ENCODE measurements at places on chromosomes 6 and 20.

DNA sequence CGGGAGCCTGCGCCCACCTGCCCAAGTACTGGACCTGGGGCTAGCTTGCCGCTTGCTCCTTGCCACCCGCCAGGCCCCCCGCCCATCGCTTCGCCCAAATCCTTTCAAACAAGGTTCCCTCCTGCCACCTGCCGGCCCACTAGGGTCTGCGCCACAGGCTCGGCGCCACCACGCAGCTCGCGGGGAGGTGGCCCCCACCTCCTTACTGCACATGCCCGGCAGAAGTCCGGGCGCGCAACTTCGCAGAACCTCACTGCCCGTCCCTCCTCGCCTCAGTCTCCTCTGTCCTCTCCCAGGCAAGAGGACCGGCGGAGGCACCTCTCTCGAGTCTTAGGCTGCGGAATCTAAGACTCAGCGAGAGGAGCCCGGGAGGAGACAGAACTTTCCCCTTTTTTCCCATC is 11.2 kb downstream of the GNAS-AS1 start:
- DNase-seq, result peak; percentile 7

DNA sequence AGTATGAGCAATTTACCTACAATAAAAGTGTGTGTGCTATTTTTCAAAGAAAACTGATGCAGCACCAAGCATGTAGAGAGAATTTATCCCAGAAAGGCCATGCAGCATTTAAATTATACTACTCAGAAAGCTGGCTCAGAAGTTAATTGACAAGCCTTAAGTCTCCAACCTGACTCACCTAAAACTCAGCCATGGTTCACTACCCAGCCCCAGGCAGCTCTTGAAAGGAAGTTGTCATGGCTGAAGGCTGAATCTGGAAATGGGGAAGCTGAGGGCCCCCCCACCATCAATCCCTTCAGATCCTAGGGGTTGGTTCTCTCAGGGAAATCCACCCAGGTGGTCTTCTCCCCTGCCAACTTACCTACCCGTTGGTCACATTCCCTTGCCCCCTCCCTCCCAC is 19.7 kb downstream of the PPIL6 start:
- DNase-seq, result no peak

DNA sequence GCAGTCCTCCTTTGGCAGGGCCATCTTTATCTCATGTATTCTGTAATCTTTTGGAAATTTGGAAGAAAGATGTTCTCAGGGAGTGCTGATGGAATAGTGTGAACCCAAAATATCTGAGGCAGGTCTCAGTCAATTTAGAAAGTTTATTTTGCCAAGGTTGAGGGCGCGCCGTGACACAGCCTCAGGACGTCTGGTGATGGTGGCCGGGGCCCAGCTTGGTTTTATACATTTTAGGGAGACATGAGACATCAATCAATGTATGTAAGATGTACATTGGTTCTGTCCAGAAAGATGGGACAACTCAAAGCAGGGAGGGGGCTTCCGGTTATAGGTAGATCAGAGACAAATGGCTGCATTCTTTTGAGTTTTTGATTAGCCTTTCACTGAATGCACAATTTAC is 89.8 kb downstream of the ERMARD start:
- no peak for DNase-seq

DNA sequence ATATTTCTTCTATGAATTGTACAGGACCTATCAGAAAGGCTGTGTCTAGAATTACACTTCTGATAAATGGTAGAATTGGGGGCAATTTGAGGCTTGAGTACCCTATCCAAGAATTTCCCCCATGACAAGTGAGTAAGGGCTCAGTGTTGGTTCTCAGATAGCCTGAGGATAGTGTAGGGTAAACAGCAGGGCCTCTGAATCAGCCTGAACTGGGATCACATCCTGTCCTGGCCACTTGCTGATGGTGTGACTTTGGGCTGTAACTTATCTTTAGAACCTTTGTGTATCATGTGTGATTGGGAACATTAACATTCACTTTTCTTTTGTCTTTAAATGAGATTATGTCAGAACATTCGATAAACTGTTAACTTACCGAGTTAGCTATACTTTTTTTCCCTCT is 151.0 kb downstream of the CLIC5 start:
- no peak for DNase-seq

DNA sequence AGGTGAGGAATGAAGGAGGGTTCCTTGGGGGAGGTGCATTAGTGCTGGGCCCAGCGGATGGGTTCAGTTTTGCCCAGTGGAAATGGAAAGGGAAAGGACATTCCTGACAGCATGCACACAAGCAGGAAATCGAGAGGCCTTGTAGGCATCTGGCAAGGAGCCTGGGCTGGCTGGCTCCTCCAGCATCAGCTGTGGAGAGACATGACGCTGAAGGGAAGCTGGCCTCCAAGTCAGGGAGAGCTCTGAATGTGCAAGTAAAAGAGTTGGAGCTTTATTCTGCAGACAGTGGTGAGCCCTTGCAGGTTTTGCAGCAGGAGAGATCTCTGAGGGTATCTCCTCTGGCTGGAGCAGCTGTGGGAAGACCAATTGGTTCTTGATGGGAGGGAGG is 154.3 kb downstream of the MRPL14 start:
- no peak for DNase-seq

DNA sequence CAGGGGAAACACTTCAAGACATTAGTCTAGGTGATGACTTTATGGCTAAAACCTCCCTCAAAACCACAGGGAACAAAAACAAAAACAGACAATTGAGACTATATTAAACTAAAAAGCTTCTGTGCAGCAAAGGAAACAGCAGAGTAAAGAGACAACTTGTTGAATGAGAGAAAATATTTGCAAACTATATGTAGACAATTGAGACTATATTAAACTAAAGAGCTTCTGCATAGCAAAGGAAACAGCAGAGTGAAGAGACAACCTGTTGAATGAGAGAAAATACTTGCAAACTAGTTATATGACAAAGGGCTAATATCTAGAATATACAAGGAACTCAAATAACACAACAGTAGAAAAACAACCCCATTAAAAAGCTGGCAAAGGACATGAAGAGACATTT is 136.4 kb downstream of the IBTK start:
- no peak for DNase-seq

DNA sequence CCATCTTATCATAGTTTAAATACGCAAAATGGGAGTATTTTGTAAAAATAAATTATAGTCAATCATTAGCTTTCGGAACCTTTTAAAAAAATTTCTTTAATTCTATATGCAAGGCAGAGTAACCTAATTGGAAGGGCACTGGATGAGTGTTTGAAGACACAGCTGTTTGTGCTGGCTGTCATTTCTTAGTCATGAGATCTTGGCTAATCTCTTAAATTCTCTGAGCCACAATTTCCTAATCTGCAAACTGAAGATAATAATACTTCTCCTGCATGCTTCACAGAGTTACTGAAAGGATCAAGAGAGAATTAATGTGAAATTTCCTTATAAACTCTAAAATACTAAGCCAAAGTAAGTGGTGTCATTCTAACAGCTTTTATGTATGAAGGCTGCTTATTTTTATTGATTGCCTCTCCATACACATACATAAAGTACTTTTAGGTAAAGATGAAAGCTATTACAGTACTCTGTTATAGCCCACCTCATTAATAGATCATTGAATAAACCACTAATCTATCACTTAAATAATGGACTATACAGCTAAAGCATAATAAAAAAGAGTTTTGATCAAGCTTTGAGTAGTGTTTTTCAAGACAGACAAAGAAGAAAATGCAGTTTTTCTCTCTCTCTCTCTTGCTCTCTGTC is 383.7 kb upstream of the IRAK1BP1 start:
- DNase-seq, result no peak

DNA sequence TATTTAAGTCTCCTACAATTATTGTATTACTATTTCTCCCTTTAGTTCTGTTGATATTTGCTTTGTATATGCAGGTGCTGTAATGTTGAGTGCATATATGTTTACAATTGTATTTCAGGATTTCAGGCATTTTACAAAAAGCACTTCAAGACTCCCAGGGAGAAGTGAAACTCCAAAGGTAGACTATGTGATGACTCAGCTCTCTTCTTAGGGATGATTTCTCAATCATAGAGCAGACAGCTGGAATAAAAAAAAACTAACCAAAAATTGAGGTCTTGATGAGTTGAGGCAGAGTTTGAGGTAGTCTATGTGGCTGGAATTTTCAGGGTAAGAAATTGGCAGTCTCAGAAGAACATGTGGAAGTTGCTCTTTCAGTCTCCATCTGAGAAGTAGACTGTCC is 786.1 kb downstream of the TFAP2A start:
- DNase-seq, result no peak

DNA sequence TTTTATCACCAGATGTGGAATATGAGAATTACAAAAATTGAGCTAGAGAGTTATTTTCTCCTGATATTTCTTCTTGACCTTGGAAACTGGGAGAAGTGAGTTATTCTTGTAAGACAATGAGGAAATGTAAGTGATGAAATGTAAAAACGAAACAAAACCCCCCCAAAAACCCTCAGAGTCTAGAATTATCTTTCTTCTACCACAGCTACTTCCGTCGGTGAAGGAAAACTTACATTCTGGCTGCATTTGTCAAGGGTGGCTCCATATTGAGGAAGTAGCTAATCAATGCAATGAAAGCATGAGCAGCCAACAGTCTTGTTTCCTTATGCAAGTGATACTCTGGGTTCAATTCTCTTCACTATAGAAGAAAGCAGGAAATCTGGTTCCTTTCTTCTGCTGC is 661.7 kb upstream of the CITED2 start:
- DNase-seq, result no peak

- no peak for DNase-seq
These were observed 189.3 kb downstream of the GRIK2 start for GRCh38 chr6:101582792-101583191.

DNA sequence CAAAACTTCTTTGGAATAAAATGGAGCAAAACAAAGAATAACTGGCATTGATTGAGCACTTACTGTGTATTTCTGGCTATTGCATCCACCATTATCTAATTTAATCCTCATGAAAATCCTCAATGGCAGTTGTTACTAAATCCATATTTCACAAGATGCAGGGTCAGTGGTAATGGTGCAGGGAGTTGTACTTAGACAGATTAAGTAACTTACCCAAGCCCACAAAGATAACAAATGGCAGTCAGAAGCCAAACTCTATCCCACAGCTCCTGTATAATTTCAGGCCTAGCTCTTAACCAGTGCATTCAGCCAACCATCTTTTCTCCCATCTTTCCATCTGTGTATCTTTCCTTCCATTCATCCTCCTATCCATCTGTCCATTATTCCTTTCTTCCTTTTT is 29.3 kb upstream of the SSTR4 start:
- DNase-seq, result no peak

DNA sequence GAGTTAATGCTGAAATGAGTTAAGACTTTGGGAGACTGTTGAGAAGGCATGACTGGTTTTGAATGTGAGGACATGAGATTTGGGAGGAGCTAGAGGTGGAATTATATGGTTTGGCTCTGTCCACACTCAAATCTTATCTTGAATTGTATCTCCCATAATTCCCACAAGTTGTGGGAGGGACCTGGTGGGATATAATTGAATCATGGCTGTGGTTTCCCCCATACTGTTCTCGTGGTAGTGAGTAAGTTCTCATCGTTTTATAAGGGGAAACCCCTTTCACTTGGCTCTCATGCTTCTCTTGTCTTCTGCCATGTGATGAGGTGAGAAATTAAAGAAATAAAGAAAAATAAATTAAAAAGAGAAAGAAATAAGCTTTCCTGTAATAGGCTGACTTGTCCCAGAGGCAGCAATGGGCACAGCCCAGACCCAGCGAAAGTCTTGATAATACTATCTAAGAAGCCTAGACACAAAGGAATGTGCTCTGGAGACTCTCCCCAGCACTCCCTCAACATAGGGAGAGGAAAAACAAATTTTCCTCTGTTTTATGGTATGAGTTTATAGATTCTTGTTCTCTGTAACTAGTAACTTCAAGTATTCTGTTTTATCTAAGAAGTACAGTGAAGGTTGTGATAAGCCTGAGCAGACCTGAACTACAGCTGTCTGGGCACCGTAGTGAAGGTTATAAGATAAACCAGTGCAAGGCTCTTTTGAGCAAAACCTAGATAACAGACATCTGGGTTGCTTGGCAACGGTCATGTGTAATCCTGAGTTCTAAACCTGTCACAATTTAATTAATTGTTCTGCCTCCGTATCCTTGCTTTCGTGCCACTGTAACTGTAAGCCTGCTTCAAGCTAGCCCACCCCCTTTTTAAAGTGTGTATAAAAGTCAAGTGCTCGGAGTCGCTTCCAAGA is 88.9 kb upstream of the ECI2 start:
- no peak for DNase-seq

DNA sequence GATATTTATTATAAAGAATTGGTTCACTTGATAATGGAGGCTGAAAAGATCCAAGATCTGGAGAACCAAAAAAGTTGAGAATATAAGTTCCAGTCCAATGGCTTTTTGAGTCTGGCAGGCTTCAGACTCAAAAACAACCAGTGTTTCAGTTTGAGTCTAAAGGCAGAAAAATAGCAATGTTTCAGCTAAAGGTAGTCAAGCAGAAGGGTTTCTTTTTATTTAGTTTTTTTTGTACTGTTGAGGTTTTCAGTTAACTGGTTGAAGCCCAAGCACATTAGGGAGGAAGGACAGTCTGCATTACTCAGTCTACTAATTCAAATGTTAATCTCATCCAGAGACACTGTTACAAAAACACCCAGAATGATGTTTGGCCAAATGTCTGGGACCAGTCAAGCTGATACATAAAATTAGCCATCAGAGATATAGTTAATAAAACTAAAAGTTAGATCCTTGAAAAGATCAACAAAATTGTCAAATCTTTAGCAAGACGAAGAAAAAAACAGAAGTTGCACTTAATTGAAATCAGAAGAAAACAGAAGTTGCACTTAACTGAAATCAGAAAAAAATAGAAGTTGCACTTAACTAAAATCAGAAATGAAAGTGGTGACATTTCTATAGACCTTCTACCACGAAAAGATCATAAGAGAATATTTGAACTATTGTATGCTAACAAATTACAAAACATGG is 980.3 kb upstream of the FLRT3 start:
- DNase-seq, result no peak

GRCh38 chr6:11164717-11165646 is 53.5 kb upstream of the ERVFRD-1 start:
- no peak for DNase-seq

DNA sequence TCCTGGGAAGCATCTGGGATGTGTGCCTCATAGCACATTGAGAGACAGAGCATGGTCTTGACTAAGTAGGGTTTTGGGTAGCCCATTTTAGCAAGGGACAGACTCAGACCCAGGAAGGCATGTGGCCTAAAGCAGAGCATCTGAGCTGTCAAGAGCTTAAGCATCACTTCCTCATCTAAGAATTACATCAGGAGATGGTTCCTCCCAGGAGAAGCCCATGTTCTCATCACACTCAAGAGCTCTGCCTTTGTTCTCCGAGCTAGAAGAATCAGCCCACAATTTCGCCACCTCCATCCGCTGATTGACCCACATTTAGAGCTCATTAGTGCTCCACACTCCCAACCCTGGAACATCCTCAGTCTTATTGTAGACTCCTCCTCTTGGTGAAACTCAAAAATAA is 68.3 kb downstream of the NPEPL1 start:
- DNase-seq, result no peak

GRCh38 chr20:41004531-41005360 is 23.9 kb upstream of the TOP1 start:
- no peak for DNase-seq

GRCh38 chr6:3077430-3077829 is 9.1 kb downstream of the RIPK1 start:
- no peak for DNase-seq

GRCh38 chr6:116524236-116524635 is 12.8 kb downstream of the CALHM5 start:
- no peak for DNase-seq

- DNase-seq, result no peak
These were observed at the start of gene PHACTR3 for GRCh38 chr20:59603781-59604541. PHACTR3 (plus strand) TSS chr20:59604540; CDS start chr20:59605015, 475 bp downstream.
